ENCODE measurements at places on chromosomes 2 and 18. TPM values are rescaled to one million over a fixed set of nuclear protein-coding genes. Genes with fewer than 3 reads are reported as not detected.
A peak's percentile ranks its signal among the peaks of the same experiment; 100 is the strongest.

CD207 gene
- not detected for total RNA-seq

CXCR1 gene
- not detected for total RNA-seq

CAPN13 gene
- 11.8 TPM for total RNA-seq

POTEI gene
- total RNA-seq, result not detected

SERPINB2 gene
- total RNA-seq, result 85.1 TPM

NOP58 gene
- total RNA-seq, result 161 TPM

KRTCAP3 gene
- 74.0 TPM for total RNA-seq

DTNA gene
- 10.9 TPM for total RNA-seq

ATP8B1 gene
- 66.2 TPM for total RNA-seq

CCDC85A gene
- total RNA-seq, result 2.6 TPM

DNA sequence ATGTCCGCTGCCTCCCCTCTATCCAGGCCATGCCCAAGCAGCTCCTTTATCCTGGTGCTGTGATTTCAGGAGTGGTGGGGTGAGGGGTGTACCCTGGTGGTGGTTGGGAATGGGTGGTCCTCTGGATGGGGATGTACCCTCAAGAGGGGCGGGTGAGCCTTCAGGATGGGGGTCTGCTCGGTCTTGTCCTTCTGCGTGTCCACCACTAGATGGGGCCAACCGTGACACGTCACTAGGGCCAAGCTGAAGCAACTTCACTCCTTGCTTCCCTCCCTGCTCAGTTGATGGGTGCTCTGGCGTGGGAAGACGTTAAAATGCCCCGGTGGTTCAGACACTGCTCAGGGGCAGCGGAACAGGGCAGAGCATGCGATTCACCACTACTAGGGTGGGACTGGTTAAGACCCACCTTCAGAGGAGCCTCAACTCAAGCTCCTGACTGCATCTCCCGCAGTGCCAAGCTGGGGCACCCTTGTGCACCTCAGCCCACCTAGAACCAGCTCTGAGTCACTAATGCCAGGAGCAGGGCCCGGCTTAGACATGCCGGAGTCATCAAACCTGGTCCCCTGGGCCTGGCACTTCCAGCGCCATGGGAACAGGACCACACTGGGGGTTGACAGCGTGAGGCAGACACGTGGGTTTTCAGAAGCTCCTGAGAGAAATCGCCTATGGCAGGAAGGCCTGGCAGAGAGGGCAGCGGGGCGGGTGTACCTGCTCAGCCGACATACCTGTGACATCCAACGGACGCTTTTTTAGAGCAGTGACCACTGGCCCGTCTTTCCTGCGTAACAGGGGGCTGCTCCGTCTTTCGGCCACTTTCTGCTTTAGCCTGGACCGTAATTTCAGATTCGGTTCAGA, 256.7 kb downstream of the HDAC4 start:
- DNase-seq, result peak; percentile 27

GRCh38 chr2:20656561-20656960, 5.7 kb upstream of the HS1BP3 start:
- no peak for DNase-seq

- no peak for DNase-seq
These were observed 173.7 kb downstream of the CMPK2 start for GRCh38 chr2:6692056-6692455.

GRCh38 chr2:48438266-48438665, 91.7 kb upstream of the STON1 start:
- no peak for DNase-seq

- DNase-seq, result no peak
These were observed 201.8 kb downstream of the GBX2 start for GRCh38 chr2:235966396-235966795.

DNA sequence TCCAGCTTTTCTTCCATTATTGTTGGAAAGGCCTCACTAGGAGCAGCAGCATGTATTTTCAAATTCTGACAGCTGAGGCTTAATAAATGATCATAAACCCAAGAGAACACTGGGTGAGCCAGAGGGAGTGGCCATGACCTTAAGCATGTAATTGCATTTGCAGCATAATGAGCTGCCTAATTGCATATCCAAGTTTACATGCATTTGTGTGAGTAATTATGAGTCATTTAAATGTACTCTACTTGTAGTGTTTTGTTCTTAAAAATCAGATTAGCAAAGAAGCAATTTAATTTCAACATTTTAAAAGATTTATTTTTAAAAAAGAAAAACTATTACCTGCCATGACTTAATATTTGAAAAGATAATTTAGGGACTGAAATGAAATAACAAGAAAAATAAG, 74.8 kb downstream of the NOL10 start:
- no peak for DNase-seq

DNA sequence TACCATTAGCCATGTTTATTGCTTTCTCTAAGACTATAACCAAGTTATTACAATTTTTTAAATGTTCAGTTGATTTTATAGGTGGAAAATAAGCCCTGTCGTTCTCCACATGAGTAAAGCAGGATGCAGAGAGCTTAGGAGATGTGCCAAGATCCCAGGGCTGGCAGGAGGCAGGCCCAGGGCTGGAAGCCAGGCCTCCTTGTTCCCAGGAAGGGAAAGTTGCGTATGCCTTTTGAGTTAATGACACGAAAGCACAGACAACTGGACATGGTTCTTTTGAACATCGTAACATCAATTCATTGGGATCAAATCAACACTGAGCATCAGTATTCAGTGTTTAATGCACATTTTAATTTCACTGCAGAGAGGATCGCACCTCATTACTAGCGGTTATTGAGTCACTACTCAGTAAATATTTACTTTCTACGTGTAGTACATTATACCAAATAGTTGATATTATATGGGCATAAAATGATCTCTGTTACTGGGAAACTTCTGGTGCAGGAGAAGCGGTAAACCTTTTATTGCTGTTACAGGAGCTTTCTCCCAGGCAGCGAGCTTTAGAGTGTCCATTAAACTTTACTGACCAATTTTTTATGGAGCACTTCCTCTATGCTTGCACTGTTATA, 60.0 kb downstream of the RNF144A start:
- no peak for DNase-seq

GRCh38 chr2:235498541-235498940, 4.7 kb downstream of the AGAP1 start:
- peak; percentile 41 for DNase-seq

GRCh38 chr2:226531061-226531810, 268.4 kb downstream of the IRS1 start:
- DNase-seq, result no peak

DNA sequence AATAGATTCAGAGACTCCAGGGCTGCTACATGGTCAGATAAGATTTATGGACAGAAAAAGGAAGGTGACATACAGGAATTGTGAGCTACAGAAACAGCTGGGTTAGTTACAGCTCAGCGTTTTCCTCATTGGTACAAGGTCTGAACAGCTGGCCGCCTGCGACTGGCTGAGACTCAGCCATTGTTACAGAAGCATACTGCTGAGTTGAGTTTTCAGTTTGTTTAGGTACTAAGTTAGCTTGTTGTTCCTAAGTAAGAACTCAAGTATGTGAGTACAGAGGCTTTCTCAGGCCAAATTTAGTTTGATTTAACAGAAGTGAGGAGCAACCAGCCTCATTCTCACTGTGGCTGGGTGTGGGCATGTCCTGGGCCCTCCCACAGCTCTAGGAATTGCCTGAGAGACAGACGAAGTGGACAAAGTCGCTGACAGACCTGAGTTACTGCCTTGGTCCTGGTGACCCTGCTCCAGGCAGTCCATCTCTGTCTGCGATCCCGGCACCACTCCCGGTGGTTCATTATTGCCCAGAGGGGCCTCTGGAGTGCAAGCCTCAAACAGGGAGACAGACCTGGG, 27.8 kb upstream of the RHOB start:
- no peak for DNase-seq

- no peak for DNase-seq
These were observed 58.3 kb downstream of the ID2 start for GRCh38 chr2:8740136-8740535.

DNA sequence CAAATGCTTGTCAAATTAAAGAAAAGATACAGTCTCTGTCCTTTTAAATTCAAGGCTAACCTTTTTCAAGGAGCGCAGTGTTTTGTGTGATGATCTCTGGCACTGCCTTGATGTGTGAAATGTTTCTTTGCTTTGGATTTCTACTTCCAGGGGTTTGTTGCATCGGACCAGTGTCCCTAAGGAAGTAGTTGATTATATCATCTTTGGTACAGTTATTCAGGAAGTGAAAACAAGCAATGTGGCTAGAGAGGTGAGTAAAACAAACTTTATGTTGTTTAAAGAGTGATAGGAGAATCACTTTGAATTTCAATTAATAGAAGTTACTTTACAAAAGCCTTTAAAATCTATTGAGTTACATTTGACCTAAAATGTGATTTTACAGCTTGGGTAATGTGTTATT, 28.8 kb downstream of the HADHB start:
- no peak for DNase-seq

- DNase-seq, result no peak
These were observed 77.0 kb downstream of the EPC2 start for GRCh38 chr2:148721520-148721931.

DNA sequence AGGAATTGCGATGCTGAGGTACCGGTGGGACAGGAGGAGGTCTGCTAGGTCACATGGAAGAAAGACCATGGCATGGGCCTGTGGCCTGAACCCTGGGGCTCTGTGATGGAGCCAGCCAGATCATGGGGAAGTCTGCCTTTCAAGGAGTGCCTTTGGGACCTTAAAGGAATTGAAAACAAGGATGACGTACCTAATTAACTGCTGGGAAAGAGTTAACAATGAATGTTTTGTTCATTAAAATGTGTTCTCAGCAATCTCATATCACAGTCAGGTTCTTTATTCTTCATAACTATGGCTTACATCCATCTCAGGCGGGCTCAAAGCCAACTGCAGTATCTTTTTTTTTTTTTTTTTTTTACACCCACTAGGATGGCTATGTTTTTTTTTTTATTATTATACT, 25.6 kb downstream of the TRPM8 start:
- no peak for DNase-seq

DNA sequence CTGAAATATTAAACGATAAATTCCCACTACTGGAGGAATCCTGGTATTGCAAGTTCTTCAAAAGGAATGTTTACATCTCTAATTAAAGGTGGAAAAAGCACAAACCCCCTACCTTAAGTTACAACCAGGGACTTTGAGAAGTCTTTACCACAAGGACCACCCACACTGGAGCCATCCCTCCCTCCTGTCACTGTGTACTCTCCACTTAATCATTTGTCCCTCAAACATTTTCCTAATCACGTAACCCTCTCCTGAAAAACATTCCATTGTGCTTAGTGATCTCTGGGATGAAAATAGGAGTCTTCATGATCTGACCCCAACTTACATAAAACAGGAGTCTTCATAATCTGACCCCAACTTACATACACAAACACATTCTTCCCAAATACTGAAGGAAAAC, 85.7 kb downstream of the SUCLG1 start:
- DNase-seq, result no peak

DNA sequence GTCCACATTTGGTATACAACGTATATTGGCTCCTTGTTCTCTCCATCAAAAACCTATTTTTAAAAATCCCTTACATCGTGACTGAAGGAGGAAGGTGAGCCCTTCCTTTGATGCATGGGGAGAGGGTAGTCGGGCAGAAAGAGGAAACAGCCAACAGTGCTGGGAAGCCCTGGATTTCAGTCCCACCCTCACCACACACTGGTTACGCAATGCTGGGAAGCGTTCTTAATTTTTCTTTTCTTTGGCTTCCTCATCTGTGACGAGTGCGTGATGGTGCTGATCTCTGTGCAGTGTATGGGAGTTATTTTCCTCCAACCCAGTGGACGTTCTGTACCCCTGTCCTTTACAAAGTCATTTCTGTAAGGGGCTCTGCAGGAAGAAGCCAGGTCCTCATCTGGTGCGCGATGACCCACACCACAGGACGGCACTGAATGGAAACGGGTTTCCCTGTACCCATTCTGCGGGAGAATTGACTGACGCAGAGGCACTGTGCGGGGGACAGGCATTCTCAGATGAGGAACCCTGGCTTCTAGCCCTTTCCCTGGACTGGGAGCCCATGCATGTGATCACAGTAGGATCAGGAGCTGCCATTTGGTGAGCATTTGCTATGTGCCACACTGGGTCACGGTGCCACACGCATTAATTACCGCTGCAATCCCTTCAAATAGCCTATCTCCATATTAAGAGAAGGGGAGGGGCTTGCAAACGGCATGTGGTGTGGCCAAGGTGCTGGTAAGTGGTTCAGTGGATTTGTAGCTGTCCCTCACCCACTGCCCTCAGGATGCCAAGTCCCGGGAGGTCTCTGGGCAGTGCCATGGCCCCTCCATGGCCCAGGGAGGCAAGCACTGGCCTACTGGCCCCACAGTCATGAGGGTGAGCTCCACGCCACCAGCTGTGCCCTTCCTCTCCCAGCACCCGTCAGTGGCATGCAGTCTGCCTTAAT, 4.3 kb downstream of the COLEC11 start:
- DNase-seq, result no peak

DNA sequence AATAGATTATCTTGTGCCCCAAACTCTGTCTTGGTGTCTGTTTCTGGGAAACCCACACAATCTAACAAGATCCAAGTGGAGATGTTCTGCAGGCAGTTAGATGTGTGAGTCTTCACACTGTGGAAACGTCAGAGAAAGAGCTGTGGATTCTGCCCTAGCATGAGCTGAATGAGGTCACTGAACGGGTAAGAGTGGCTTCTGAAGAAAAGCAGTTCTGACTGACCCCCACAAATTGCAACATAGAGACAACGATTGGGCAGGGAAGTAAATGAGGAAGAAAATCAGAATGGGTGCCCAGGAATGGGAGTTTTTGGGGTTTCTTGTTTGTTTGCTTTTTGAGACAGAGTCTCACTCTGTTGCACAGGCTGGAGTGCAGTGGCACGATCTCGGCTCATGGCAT, 12.9 kb upstream of the RPL37A start:
- no peak for DNase-seq

GRCh38 chr2:148132412-148132811, 111.5 kb downstream of the MBD5 start:
- DNase-seq, result no peak

DNA sequence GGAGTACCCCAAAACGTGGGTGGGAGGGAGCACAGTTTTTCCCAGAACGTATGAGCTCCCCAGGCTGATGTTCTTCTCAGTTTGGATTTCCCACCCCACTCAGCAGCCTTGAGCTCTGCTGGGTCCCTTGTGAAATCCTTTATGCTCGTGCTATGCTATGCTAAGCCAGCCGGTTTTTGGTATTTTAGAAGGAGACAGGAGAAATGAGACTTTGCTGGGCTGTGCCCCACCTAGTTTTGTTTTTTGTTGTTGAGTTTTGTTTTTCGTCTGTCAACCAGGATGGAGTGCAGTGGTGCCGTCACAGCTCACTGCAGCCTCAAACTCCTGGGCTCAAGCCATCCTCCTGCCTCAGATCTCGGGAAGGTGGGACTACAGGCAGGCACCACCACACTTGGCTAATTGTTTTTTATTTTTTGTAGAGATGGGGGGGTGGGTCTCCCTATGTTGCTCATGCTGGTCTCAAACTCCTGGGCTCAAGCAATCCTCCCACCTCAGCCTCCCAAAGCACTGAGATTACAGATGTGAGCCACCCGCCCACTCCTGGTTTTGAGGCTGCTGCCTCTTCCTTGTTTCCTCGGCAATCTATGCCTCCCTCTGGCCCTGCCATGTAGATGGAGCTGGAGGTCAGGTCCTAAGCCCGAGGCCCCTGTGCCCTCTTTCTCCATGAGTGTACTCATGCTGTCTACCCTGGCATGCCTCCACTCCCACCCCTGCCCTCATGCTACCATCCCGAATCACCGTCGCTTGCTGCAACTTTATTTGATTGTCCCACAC, 17.5 kb upstream of the MGAT4A start:
- no peak for DNase-seq
